ENCODE measurements at places on chromosomes 7 and 10.

DNA sequence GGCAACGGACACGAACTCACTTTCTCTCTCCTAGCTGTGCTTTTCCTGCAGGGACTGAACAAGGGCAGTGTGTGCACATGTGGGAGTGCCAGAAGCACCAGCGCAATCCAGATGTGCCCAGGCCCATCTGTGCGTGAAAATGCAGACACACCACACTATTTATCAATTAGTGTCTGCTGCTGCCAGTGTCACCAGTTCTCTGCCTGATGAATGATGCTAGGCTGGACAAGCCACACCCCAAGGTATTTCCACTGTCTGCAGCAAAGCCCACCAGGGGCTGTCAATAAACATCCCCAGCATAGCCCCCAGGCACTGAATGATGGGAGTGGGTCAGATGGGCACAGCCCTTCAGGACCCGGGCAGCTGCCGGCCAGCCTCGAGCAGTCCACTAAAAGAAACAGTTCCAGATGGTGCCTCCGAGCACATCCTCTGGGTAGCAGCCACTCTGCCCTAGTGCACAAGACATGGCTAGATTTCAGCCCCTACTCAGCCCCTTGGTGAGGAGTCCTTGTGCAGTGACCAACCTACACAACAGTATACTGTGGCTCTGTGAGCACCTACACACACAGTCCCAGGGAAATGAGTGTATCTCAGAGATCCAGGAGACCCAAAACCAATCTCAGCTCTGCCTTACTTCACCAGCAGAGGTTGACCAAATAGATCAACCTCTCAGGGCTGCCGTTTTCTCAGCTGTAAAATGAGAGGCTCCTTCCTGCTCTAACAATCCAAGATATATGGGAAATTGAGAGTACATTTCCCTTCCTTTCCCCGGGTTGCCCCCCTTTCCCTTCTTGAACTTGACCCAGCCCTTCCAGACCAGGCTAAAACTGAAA, 314.7 kb downstream of the PLXNA4 start:
- DNase-seq: no peak

- no peak for DNase-seq
These were observed 313.1 kb upstream of the ZNF32 start for GRCh38 chr10:43961523-43962345.

GRCh38 chr10:33217854-33218253, 116.6 kb downstream of the NRP1 start:
- no peak for DNase-seq

DNA sequence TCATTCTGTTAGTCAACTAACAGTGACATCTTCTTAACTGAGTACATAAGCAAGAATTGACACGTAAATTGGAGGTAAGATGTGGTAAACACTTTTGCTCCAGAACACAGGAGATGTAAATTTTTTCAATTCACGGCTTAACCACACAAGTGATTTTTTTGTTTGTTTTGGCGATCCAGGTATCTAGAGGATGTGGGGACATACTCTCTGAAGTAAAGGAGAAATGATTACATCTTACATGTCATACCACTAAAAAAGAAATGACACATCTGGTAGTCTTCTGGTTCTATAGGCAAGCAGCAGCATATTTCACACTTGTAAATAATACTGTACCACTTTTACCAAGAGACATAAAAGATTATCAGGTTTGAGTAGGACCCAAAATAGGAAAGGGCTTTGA, 200.3 kb upstream of the ZWINT start:
- DNase-seq: no peak

DNA sequence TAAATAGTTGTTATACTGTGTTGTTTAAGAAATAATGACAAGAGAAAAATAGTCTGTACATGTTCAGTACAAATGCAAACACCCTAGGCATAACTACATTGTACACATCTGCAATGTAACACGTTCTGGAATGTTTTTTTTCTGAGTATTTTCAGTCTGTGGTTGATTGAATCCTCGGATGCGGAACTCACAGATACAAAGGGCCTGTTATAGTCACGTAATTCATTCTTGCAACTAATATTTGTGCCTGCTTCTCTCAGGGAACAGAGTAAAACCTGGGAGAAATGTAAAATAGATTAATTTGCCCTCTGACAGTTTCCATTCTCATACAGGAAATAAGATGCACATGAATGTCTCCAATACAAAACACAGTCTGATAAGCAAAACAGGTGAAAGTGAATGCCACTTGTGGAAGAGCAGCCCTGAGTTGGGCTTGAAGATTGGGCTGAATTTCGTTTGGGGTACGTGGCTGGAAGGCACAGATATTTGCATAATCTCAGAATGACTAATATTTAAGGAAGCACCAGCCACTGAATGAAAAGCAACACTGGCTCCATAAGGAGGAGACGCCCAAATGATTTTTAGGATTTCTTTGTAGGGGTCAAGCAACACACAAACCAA, 19.1 kb downstream of the DENND2A start:
- DNase-seq: no peak

- no peak for DNase-seq
These were observed 397.6 kb downstream of the MAGI2 start for GRCh38 chr7:79055722-79056415.

- DNase-seq: no peak
These were observed 32.2 kb downstream of the KCNH2 start for GRCh38 chr7:150945853-150946420.

GRCh38 chr7:30166841-30167235, 32.1 kb downstream of the MTURN start:
- DNase-seq: no peak

DNA sequence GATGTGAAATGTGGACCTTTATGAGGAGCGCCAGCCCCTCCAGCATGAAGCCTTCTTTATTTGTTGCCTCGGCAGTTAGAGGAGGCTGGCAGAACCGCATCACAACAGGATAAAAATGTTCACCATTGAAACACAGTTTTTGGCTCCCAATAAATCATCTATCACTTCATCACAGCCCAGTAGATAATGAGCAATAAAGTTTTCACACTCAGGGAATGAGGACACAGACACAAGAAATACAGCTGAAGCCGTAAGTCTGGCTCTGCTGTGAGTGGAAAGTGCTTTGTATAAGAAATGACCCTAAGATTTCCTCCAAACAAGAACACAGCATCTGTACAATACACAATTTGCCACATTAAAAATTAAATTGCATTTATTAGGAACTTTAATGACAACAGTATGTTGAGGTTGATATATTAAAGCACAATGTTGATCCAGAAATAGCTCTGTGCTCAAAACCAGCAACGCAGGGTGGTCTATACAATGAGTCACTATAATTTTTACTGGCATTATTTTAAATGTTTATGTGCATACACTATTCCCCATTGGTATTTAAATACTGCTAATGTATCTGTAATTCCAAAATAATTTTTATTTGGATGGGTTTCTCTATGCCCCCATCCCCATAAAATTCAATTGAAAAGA, 301.8 kb upstream of the MGMT start:
- no peak for DNase-seq

DNA sequence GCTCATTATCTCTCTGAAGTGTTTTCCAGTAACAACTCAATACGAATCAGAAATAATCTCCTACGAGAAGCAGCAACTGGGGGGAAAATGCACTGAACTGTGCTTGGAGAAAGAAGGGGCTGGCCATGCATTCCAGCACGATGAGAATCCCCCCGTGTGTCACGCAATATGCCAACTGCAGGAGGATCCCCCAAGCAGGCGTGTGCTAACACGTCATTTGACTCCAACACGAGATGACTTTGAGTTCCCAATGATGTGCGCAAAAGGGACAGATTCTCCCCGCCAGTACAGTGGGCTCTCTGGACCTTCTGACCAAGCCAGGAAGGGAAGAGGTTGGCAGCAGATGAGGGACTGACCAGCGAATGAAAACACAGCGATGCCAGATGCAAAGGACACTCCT, 105.5 kb downstream of the KCNMA1 start:
- no peak for DNase-seq

DNA sequence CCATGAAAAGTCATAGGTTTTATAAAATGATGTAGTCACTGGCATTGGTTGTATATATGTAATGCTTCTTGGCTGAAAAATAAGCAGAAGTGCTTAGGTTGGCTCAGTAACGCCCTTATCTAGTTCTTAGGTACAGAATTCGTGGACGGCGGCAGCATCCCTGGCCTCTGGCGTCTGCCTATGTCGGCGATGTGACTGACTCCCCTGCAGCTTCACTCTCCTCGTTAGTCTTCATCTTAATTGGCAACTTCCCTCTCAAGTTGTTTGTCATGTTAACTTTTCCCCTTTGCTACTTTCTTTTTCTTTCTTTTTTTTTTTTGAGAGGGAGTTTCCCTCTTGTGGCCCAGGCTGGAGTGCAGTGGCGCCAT, 18.5 kb downstream of the CHST12 start:
- no peak for DNase-seq

- DNase-seq: peak; percentile 54
These were observed 29.8 kb downstream of the MTURN start for GRCh38 chr7:30164567-30164966.

DNA sequence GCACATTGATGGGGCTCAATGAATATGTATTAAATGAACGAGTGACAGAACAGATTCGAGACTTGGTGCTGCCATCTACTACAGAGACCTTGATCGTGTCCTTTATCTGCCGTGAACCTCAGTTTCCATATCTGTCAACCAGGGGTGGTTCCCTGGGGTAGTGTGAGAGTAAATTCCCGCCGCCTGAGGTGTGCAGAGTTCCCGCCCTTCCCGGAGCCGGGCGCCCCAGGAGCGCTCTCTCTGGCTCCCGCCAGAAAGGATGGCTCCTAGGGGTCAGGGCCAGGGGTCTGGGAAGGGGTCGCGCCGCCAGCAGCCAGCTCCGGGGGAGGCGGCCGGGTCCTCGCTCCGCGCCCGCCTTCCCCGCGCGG, 333 bp upstream of the PLCE1 start:
- DNase-seq: no peak

GRCh38 chr7:8387551-8388256, 45.7 kb upstream of the NXPH1 start:
- no peak for DNase-seq

GRCh38 chr7:108973075-108973474, 403.4 kb downstream of the DNAJB9 start:
- DNase-seq: peak; percentile 7

DNA sequence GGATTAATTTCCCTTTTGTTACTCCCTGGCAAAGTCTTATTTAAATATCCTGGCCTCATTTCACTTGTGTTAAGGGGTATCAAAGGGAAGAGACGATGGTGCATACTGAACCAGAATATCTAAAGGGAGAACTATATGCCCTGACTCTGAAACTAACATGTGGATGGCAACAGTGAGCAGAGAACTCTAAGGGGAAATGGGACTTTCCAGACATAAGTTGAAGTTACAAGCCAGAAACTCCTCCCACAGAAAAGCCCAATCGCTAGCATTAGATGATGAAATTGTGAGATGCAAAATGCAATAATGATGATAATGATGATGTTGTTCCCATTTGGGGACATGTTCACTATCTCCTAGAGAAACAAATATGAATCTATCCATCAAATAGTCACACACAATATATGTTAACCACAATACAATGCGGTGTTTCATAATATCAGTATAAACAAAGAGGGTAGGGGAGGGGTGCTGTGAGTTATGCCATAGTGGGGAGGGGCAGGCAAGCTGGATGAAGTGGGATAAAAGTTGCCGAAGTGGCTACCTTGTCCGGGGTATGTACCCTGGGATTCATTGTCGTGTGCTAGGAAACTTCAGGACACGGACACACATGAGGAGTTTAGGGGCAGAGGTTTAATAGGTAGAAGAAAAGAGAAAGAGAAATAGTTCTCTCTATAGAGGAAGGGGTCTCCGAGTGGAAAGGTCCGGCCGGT, 37.1 kb downstream of the TMEM229A start:
- DNase-seq: no peak

GRCh38 chr7:22713463-22713862, 13.5 kb upstream of the IL6 start:
- no peak for DNase-seq

DNA sequence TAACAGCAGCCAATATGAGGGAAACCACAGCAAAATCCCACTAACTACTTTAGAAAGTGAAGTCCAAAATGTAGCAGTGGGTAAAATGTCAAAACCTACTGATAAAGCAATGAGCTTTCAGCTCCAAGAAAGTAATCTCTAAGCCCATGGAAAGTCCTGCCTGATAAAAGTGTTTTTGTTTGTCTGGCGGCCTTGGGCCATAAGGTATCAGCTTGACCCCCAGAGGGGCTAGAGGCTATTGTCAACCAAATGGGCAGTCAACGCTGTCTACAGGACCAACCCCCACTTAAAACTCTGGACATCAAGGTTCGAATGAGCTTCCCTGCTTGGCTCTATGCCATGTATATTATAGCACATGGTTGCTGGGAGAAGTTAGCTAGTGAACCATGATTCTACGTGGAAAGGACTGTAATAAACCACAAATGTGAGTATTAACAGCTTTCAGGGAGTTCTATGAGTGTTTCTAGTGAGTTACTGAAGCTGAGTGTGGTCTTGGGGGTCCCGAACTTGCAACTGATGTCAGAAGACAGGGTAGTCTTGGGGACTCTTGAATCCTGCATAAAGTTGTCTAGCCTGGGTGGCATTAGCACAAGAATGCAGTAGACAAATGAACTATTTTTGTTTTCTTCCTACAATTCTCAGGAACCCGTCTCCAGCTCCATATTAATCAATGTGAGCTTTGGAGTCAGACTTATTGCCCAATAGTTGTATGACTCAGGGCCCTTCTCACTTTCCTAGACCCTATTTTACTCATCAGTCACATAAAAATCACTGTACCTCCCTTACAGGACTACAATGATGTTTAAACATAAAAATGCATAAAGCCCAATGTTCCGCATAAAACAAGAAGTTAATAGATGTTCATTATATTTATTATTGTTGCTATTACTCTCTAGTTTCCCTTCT, 164.9 kb downstream of the DGKI start:
- DNase-seq: no peak
